Cardiac muscle cell (in vitro differentiated cells and primary cell): ENCODE measurements at places on chromosomes 12 and 14. TPM values are rescaled to one million over a fixed set of nuclear protein-coding genes. Genes with fewer than 3 reads are reported as not detected.

DNA sequence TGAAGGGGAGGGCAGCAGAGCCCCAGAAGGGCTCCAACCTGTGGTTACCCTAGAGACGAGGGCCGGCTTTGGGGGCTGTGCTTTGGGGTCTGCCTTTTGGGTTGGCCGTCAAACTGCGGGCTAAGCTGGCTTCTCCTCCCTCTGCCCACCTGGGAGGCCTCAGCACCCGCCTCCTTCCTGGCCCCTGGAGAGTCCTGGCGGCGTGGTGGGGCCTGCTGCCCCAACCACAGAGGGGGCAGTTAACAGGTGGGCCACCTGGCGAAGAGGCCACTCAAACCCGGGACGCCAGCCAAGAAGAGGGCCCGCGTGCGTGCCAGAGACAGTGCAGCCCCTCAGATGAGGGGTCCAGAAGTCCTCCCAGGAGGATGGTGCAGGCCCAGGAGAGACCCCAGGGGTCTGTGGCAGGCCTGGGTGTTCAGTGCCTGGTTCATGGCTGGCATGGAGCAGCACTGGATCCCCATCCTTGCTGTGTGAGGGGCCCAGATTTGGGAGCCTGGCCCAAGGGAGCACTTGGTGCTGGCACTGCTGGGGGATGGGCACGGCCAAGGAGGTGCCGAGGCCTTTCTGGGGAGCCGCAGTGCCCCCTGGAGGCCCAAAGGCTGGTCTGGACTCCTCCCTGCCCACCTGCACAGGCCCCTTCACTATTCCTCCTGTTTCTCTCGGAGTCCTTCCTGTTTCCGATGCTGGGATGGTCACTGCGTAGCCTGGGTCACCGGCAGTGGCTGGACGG, 48.8 kb downstream of the LRCOL1 start:
- H3K36me3 ChIP-seq = no peaks in the 10 kb centered on the region
- no peak overlapping the region for H3K27ac ChIP-seq
- no peaks in the 10 kb centered on the region for H3K4me1 ChIP-seq
- H3K27me3 ChIP-seq = no peaks in the 10 kb centered on the region
- no peak overlapping the region for H3K4me3 ChIP-seq

CABP1 gene
- not detected in 2 replicates for total RNA-seq

ACRBP gene
- total RNA-seq = 0.99 and 2.8 TPM in 2 replicates

GRCh38 chr12:20245491-20245890, 122.8 kb upstream of the PDE3A start:
- H3K36me3 ChIP-seq = no peaks in the 10 kb centered on the region
- no peaks in the 10 kb centered on the region for H3K4me1 ChIP-seq
- H3K27me3 ChIP-seq = no peaks in the 10 kb centered on the region

- no peaks in the 10 kb centered on the region for H3K36me3 ChIP-seq
- H3K27me3 ChIP-seq = no peaks in the 10 kb centered on the region
- no peak for DNase-seq
- no peaks in the 10 kb centered on the region for H3K4me1 ChIP-seq
- H3K4me3 ChIP-seq = no peak overlapping the region
Measured at GRCh38 chr12:5301539-5301938, 130.4 kb upstream of the NTF3 start.

DNA sequence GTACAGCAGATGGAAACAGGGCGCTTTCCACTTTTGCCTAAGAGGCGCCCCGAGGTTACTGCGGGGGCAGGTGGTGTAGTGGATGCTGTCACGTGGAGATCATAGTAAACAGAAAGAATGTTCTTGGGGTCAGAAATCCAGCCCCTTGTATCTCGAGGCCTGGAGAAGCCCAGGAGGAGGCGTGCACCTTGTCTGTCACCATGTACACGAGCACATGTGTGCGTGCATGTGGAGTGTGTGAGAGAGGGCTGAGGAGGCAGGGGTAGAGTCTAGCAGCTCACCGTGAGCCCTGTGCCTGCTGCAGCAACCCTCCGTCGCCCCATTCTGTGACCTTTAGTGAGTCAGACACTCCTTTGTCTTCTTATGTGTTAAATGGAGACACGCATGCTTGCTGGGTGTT, 59.0 kb downstream of the CACNA1C start:
- no peaks in the 10 kb centered on the region for H3K27me3 ChIP-seq
- H3K4me3 ChIP-seq = no peak overlapping the region
- DNase-seq = no peak
- H3K36me3 ChIP-seq = peaks cover 7% of the 10 kb centered on the region

DNA sequence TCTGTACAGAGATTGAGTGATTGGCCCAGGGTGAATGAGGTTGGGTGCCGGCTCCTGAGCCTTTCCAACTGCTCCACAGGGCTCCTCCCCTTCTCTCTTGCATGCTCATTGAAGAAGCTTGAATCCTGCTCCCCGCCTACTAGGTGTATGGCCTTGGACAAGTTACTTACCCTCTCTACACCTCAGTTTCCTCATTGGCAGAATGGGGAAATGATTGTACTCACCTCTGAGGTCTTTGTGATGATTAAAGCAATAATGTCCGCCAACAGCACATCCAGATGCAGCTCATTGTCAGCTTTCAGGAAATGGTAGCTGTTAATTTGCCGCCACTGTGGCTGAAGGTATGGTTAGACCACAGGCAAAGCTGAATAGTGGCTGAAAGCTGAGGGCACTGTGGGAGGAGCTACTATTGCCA, 174.1 kb downstream of the CRADD start:
- DNase-seq = no peak
- no peaks in the 10 kb centered on the region for H3K36me3 ChIP-seq
- H3K27me3 ChIP-seq = no peaks in the 10 kb centered on the region
- no peak overlapping the region for H3K4me3 ChIP-seq

ACTN1 gene
- 167 and 169 TPM in 2 replicates for total RNA-seq

TRAF3 gene
- total RNA-seq = 13.4 and 19.7 TPM in 2 replicates
